GM04503 (cell line): ENCODE measurements at places on chromosomes 3 and 15.

DNA sequence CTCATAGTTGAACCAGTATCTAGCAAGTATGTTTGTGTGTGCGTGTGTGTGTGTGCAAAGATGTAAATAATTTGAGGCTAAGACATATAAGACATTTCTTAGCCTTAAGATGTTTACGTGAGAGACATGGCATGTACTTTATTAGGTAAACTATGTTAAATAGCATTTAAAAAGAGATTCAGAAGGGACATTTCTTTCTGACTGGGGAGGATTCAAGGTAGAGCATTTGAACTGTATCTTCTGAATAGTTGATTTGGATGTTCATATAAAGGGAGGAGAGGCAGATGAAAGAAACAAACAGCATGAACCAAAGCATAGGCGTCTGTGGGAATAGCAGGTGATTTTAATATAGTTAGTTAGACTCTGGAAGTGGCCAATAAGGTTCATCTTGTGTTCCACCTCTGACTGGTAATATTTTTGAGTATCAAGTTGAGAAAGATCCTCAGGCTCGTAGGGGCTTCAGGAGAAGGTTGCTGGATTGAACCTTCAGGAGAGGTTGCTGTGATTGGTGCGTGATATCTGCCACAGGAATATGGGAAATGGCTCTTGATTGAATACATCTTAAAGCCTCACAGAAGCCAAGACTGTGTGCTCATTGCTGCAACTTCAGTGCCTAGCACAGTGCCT is 12.6 kb downstream of the NFKBIZ start:
- DNase-seq, result no peak

DNA sequence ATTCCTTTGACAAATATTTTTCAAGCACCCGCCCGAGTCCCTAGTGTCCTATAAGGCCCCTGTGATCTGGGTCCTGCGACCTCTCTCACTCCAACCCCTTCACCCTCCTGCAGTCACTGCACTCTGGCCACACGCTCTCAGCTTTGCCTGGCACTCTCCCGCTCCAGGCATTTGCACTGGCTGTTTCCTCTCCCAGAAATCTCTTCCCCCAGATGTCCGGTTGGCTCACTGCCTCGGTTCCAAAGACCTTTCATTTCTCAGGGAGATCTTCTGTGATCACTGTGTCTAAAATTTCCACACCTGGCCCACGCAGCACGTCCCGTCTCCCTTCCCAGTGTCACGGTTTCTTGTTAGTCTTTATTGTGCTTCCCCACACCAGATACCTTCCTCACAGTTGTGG is 97.4 kb downstream of the WNT7A start:
- DNase-seq, result no peak

- no peak for DNase-seq
Measured at GRCh38 chr15:66595931-66596545, 30.2 kb upstream of the LCTL start.

GRCh38 chr15:90000186-90001001 is 730 bp upstream of the ZNF710 start:
- DNase-seq, result no peak

DNA sequence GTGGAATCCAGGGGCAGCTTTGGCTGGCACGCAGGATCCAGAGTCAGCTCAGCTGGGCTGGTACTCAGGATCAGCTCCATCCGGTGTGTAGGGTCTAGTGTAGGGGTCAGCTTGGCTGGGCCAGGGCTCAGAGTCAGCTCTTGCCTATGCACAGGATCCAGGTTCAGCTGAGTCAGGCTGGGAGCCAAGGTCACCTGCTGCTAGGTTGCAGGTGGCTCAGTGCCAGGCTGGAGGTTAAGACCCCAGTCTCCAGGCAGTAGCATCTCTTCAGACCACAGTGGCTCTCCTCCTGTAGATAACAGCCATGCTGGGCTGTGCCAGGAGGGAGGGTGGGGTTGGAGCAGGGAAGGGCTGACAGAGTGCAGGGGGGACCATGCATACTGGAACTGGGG is 1.8 kb downstream of the HYAL3 start:
- DNase-seq, result no peak

- DNase-seq, result no peak
Measured at GRCh38 chr15:69436951-69437350, 15.7 kb upstream of the RPLP1 start.

DNA sequence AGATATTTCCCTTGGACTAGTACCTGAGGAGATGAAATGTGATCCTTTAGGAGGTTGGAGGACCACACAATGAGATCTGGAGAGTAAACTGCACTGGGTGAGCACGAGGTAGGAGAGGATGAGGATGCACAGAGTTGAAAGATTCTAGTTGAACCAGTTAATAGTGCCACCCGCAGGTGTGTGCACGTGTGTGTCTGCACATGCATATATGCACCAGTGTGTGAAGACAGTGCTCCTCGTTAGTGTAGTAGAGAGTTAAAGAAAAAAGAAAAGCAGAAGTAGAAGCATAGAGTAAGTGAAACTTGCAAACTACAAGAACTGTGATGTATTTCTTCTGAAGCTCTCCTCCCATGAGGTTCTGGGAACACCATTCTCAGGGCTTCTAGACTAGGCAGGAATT is 8.4 kb downstream of the MED12L start:
- no peak for DNase-seq

GRCh38 chr15:75620841-75621391 is 4.6 kb downstream of the SNUPN start:
- DNase-seq, result peak; percentile 77

DNA sequence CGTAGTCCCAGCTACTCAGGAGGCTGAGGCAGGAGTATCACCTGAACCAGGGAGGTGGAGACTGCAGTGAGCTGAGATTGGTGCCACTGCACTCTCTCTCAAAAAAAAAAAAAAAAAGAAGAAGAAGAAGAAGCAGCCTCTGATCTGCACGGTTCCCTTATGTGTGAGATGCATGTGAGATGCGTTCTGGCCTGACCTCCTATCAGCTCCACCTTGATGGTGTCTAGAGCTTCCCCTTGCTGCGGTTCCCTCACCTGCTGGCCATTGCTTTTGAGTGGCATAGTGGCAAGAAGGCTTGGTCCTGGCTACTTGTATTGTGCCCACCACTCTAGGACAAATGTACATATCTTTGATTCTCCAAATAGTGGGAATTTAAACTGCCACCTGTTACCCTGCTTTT is 49.4 kb upstream of the CFAP161 start:
- no peak for DNase-seq

DNA sequence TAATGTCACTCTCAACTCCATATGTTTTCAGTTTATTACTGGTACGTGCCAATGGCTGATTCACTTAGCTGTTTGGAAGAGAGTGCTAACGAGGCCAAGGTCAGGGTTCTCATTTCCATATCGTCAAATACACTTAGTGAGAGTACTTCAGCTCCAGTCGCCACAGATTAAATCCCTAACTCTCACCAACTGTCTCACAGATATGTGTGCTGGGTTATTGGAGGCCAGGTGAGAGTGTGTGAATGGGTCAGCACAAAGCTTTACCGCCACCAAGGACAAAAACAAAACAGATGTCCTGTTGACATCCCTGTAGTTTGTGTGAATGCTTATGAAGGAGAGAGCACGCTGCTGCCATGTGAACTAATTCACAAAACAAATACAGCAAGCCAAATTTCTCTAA is 133.5 kb upstream of the TBL1XR1 start:
- DNase-seq, result no peak

DNA sequence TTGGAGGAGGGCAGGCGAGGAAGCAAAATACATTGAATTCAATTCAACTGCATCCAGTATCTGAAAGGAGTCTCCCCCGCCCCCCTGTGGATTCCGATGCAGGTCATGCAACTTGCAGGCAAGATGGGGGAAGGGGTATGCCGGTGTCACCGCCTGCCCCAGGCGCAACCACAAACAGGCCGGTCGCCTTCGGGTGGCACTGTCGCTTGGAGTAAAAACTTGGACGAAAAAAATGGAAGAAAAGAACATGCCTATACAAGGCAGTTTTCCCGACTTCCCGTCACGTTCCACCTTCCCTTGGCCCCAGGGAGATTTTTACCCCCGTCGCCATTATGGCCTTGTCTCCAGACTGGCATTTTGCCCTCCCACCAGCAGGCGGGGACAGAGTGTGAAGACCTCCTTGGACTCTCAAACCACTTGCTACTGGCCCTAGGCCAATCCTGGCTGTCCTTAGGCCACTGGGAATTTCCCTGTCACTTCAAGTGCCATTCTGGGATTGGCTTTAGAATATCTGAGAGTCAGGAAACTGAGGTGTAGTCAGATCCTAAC is 1.6 kb upstream of the NTRK3 start:
- DNase-seq, result no peak

DNA sequence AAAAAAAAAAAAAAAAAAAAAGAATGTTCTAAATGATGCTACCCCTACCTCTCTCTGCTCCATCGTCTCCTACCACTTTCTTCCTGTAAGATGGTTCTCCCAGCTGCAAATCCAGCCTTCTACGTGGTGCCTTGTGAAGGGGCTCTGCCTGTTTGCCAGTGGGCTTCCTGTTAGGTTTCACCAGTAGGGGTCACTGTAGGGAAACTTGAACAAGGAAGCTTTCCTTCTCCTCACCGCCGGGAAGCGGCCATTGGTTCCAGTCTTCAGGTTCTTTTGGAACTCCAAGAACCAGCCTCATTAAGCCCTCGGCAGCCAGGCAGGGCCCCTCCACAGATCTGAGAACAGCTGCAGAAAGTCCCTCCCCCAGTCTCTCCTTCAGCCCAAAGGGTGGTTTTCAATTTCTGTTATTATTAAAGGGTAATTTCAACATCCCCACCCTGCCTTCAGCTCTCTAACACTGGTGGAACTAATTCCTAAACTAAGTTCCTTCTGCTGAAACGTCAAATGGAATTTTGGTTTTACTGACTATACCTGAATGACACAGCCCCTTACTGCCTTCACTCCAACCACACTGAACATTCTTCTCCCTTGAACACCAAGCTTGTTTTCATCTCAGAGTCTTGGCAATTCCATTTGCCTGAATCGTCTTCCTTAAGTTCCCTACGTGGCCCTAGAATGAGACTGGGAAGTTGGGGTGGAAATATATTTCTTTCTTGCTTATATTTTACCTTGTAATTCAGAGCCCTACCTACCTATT is 13.5 kb downstream of the MCCC1 start:
- DNase-seq, result no peak

DNA sequence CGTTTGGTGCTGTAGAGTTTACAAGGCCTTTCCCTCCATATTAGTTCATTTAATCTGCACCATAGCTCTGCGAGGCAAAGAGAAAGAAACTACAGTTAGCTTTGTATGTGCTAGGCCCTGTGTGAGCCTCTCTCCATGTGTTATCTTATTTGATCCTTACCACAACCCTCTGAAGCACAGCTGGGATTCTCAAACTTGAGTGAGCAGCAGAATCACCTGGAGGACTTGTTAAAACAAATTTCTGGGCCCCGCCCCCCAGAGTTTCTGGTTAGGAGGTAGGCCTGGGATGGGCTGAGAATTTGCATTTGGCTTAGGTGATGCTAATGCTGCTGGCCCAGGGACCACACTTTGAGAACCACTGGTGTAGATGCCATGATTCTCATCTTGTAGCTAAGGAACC is 12.3 kb downstream of the CA12 start:
- DNase-seq, result no peak

DNA sequence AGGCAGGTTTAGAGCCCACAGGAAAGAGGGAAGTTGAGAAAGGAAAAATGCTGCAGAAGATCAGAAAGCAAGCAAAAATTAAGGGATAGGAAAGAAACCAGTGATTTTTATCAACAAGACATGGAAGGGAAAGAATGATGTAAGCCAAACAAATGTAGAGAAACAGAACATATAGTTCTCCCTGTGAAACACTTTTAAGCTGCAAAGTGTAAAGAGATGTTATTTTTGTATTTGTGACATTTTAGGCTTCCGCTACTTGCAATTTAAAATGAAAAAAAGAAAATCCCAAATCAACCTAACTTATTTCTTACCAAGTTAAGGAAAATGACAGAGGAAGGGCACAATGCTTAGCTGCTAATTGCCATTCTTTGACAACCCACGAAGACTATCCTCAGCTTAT is 111.6 kb downstream of the PDCD6IP start:
- DNase-seq, result no peak

GRCh38 chr15:75923756-75924155 is 20.1 kb downstream of the FBXO22 start:
- no peak for DNase-seq

DNA sequence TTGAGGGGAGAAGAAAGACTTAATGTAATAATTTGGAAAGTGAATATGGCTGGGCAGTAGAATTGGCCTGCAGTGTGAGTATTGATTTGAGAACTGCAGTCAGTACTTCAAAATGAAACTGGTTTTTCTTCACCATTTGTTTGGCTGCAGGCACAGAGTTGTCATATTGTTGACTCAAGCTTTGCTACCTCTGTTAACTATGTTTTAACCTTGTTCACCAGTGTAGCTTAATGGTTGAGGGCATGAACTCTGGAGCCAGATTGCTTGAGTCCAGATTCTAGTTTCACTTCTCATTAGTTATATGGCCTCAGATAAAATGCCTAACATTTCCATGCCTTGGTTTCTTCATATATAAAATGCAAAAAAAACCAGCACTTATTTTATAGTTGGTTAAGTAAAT is 64.1 kb downstream of the CFAP44 start:
- no peak for DNase-seq
